ENCODE measurements at places on chromosomes 5 and 9. TPM values are rescaled to one million over a fixed set of nuclear protein-coding genes. Genes with fewer than 3 reads are reported as not detected.

The SLC6A3 gene
- not detected for total RNA-seq

The FGF1 gene
- 6.9 TPM for total RNA-seq

DNA sequence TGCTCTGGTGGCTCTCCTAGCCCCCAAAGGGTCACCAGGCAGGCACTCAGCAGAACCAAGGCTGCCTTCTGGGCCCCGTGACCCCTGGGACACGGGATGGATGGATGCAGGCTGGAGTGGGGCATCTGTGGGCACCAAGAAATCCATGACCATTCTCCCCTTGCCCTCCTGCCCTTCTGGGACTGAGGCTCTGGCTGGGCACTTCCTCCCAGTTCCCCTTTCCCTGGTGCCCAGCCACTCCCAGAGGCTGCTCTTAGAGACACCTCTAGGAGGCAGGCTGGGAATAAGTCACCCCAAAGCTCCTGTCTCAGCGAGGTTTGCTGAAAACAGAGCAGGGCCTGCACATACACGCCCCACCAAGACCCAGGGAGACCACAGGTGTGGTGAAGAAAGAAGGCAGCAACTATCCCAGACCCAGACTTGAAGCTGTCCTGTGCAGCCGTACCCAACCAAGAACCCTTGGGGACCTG is 943 bp downstream of the STING1 start:
- DNase-seq, result no peak

DNA sequence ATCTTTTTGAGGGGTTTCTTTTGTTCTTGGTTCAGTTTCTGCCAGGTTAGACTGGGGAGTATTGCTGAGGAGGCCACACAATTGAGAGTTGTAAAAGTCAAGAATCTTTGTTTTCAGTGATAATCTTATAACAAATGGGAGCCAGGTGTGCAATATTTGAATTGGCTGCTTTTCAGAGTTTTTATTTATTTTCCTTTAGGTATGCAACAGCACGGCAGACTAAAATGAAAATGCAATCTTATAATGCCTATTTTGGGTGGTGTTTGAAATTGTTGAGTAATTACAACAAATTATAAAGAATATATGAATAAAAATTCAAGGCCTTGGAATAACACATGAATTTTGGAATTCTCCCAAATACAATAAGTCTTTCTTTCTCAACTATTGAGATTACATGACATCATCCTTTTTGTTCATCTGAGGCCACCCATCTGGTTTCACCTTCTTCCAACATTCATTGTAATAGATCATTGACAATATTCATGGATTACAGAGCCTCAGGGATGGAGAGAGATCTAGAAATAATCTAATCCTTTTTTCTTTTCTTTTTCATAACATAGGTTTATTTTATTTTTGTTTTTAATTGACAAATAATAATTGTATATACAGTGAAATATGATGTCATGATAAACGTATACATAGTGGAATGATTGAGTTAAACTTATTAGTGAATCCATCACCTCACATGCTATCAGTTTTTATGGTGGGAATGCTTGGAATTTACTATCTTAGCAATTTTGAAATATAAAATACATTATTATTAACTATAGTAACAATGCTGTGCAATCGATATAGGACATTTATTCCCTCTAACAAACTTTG is 1061.0 kb downstream of the NR2F1-AS1 start:
- no peak for DNase-seq

- DNase-seq, result no peak
These were observed 16.2 kb downstream of the CAMSAP1 start for GRCh38 chr9:135891027-135891631.

Data from occipital lobe (tissue), 3 donors.